ENCODE measurements at places on chromosomes 12 and 14. TPM values are rescaled to one million over a fixed set of nuclear protein-coding genes. Genes with fewer than 3 reads are reported as not detected.

FITM1 gene
- total RNA-seq, result 72.8 TPM

PTPRB gene
- total RNA-seq, result 10.9 TPM

SIX6 gene
- total RNA-seq, result 0.12 TPM

SLC10A1 gene
- total RNA-seq, result not detected

AJUBA gene
- 1.4 TPM for total RNA-seq

PLBD1 gene
- 8.2 TPM for total RNA-seq

TTC9 gene
- total RNA-seq, result 13.1 TPM

OTOGL gene
- 0.26 TPM for total RNA-seq

TRHDE gene
- 0.60 TPM for total RNA-seq

TMX1 gene
- 11.0 TPM for total RNA-seq

PROX2 gene
- total RNA-seq, result not detected

Data from psoas muscle (tissue), 8 donors.